ENCODE measurements at places on chromosomes 12 and 14. TPM values are rescaled to one million over a fixed set of nuclear protein-coding genes. Genes with fewer than 3 reads are reported as not detected.

The MDM1 gene
- 30.0 TPM for total RNA-seq

The BBS10 gene
- total RNA-seq, result 7.6 TPM

The NTN4 gene
- 21.9 TPM for total RNA-seq

The RHEBL1 gene
- total RNA-seq, result 1.7 TPM

Data from vagina (tissue), 2 donors.